ENCODE measurements at places on chromosomes 3 and 15.

- no peak for DNase-seq
Measured at GRCh38 chr15:71271327-71271726, 156.1 kb downstream of the THSD4 start.

DNA sequence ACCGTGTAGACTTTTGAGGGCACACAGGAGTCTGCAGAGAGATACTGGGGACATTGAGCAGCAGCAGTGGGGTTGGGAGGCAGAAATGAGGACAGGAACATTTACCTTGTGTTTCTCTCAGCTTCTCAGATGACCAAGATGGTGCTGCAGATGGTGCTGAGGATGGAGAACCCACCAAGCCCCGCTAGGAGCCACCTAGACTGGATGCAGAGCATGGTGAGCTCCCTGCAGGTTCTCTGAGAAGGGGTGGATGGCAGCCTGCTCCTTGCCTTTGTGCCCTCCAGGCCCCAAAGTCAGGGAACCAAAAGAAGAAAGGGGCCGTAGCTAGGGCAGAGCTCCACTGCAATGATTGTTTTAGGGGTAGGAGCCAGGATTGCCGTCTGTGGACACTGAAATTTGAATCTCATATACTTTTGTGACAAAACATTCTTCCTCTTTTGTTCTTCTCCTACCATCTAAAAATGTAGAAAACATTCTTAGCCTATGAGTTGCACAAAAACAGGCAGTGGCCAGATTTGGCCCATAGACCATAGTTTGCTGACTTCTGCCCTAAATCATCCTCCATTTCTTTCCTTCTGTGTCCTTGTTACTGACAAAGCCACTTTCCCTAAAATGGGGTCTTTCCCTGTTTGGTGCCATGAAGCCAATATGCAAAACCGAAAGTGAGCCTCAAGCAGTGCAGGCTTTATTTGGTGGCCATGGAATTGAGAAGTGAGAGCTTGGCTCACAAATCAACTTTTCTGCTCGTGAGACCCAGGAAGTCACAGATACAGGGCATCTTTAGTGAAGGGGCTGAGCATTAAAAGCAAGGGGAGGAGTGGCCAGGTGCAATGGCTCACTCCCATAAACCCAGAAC is 11.9 kb upstream of the MUC20 start:
- DNase-seq = no peak

- no peak for DNase-seq
Measured at GRCh38 chr3:16982460-16982859, 97.7 kb downstream of the PLCL2 start.

GRCh38 chr3:188212308-188212969 is 58.5 kb downstream of the LPP start:
- DNase-seq = no peak

DNA sequence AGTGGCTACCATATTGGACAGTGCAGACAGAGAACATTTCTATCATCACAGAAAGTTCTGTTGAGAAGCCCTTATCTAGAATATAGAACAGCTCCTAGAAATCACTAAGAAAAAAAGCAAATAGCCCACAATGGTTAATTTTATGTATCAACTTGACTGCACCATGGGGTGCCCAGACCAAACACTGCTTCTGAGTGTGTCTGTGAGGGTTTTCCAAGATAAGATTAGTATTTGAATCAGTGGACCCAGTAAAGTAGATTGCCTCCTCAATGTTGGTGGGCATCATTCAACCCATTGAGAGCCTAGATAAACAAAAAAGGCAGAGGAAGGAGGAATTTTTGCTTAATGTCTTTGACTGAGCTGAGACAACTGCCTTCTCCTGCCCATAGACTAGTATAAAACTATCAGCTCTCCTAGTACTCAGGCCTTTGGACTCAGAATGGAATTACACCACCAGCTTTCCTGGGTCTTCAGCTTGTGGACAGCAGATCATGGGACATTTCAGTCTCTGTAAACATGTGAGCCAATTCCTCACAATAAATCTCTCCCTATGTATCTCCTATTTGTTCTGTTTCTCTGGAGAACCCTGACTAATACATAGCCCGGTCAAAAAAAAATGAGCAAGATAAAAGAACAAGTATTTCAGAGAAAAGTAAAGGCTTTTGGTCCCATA is 55.9 kb upstream of the OXTR start:
- DNase-seq = no peak
